Stimulated activated CD4-positive, alpha-beta T cell treated with anti-CD3 and anti-CD28 coated beads, TNF-alpha, amount 100 ng/mL, for 48 hours (primary cell): ENCODE measurements at places on chromosomes 3 and 15.

DNA sequence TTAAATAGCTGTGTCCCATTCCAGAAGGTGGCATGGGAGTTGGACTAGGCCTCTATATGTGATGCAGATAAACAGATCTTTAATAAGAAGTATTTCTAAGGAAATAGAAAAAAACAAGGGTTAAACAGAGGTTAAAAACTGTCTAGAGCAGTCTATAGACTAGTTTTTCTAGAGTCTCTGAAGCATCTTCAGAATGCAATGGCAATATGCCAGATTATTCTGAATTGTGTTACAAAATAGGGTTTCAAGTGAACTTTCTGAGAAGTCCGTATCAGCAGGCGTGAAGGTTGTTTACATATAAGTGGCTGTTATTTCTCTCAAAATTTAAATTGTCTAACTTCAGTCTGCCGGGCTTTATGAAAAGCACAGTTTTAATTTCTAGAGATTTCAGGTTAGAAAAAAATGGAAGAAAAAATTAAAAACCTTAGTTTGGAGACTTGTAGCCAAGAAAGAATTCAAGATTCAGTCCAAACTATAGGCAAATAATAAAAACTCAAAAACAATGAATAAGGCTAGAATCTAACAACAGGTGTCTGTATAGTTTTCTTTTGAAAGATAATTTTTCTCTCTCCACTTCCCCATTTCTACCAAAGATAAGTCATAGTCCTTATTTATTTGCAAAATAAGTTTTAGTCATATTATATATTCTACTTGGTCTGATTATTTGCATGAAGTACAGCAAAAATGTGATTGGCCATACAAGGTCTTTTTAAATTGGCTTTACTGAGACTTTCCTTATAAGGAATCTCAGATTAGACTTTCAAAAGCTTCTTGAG is 55.2 kb downstream of the OSTN start:
- no peak for DNase-seq

DNA sequence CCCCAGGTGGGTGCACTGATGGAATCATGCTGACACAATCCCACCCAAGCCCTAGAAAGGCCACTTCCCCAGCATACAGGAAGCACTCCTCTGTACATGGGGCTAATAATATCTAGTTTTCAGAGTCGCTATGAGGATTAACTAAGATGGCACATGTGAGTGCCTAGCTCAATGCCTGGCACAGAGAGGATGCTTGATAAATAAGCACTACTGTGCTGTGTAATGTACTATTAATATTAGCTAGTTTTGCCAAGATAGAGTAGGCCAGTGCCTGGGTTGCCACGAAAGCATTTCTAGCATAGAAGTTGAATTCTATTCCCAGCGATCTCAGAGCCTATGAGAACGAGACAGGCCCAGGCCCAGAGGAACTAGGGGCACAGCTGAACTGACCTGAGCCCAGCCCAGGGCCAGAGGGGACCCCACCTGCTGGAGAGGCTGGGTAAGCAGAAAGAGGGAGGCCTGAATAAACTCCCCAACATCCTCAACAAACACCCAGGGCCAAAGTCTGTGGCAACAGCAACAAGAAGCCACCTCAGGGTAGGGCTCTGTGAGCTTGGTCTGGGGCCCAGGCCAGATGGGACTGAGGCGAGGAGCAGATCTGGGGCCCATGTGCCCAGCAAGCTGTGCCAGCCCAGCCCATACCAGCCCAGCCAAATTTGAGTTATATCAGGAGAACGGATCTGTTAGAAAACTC is 7.6 kb upstream of the SEMA7A start:
- DNase-seq = no peak

DNA sequence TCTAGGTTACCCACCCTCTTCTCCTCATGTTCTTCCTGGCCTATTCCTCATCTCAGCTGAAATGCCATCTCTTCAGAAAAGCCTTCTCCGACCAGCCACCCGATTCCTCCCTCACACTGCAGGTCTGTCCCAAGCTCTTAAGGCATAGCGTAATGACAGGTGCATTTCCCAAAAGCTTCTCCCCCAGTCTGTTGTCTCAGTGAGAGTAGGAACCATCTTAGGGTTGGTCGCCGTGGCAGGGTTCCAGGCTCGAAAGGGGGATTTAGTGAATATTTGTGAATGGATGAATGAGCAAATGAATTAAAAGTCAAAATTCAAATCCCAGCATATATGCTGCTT is 78.6 kb downstream of the TOP2B start:
- DNase-seq = no peak

- no peak for DNase-seq
Measured at GRCh38 chr3:121654493-121655385, 6.0 kb downstream of the HCLS1 start.

DNA sequence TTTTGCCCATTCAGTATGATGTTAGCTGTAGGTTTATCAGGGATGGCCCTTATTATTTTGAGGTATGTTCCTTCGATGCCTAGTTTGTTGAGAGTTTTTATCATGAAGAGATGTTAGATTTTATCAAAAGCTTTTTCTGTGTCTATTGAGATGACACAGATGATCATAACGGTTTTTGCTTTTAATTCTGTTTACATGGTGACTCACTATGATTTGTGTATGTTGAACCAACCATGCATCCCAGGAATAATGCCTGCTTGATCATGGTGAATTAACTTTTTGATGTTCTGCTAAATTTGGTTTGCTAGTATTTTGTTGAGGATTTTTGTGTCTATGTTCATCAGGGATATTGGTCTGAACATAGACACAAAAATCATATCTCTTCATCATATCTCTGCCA is 8.3 kb downstream of the GPR156 start:
- DNase-seq = no peak

DNA sequence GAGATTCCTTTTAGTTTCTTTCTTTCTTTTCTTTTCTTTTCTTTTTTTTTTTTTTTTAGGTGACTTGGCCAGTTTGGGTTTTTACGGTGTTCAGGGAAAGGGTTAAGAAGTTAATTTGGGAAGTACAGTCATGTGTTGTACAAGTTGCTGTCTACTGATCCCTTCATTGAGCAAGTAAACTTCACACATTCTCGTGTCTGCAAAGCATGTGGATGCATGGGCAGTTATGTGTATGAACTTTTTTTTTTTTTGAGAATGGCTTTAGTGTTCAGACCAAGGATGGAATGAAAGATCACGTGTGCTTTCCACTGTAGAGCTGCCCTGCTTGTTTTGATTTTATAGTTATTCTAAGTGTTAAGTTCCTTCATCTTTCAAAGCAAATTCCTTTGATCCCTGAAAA is 132.3 kb downstream of the PGPEP1L start:
- DNase-seq = no peak

GRCh38 chr3:51709004-51709420 is 2.1 kb downstream of the GRM2 start:
- DNase-seq = no peak

- peak; percentile 4 for DNase-seq
Measured at GRCh38 chr15:50066202-50066601, 52.8 kb downstream of the ATP8B4 start.

GRCh38 chr3:42507252-42507651 is 4.8 kb downstream of the VIPR1 start:
- no peak for DNase-seq

GRCh38 chr3:24736701-24737100 is 242.1 kb upstream of the THRB start:
- no peak for DNase-seq

DNA sequence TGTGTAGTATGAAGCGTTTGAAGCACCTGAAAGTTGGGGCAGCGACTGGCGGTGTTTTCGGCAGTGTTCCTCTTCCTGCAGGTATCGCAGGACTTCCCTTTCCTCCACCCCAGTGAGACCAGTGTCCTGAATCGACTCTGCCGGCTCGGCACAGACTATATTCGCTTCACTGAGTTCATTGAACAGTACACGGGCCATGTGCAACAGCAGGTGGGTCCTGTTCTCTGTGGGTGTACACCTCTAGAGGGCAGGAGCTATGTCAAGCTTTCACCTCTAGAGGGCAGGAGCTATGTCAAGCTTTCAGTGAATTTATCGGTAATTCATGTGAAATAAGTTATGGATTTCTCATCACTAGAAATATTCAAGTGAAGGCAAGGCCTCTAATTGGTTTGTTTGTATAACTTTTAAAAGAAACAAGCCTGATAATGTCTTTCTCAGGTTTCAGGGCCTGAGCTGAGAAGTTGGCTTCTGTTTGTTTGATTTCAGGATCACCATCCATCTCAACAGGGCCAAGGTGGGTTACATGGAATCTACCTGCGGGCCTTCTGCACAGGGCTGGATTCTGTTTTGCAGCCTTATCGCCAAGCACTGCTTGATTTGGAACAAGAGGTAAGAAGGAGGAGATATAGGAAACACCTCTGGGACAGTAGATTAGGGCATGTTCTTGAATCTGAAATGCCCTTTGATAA is 5.3 kb downstream of the TUBGCP4 start:
- DNase-seq = peak; percentile 27

DNA sequence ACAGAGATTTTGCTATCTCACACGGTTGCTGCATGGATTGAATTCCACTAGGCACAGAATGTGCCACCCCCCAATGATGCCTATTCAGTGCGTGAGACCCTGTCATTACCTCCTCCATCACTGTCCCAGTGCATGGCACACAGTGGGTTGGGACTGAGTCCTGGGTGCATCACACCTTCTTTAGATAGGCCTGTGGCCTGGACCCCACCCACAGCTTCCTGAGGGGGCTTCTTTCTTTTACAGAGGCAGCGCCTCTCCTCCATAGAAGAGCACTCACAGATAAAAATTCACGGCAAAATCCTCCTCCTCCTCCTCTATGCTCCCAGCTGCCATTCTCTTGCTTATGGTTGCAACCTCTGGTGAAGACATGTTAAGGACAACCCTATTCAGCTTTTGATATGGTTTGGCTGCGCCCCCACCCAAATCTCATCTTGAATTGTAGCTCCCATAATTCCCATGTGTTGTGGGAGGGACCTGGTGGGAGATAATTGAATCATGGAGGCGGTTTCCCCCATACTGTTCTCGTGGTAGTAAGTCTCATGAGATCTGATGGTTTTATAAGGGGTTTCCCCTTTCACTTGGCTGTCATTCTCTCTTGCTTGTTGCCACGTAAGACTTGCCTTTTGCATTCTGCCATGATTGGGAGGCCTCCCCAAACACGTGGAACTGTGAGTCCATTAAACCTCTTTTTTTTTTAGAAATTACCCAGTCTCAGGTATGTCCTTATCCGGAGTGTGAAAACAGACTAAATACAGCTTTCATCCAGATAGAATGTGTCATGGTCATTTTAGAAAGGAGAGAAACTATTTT is 147.6 kb downstream of the KLF13 start:
- DNase-seq = no peak

DNA sequence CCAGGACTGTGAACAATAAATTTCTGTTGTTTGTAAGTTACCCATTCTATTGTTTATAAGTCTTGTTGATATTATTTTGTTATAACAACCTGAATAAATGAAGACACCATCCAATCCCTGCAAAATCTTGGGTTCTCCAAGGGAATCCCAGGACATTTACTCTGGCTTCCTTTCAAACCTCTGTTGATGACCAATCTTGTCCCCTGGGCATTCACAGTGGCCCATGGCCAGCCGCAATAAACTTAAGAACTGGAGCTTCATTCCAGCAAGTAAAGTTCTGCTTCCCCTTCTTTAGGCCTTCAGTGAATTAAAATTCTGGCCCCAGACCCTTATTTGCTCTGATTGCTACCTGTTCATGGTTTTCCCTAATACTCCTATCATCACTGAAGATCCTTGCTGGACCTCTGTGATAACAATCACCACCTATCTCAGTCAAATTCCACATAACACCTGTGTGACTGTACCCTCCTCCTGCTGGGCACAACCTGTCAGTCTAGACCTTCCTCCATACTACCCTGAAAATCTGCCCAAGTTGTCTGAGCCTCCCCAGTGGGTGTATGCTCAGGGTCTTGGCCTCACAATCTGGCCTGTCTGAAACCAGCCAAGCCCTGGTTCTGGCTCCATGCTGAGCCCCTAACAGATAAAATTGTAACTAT is 153.1 kb downstream of the SEMA6D start:
- no peak for DNase-seq

- DNase-seq = no peak
Measured at GRCh38 chr15:77797270-77797669, 164.6 kb upstream of the LINGO1 start.

DNA sequence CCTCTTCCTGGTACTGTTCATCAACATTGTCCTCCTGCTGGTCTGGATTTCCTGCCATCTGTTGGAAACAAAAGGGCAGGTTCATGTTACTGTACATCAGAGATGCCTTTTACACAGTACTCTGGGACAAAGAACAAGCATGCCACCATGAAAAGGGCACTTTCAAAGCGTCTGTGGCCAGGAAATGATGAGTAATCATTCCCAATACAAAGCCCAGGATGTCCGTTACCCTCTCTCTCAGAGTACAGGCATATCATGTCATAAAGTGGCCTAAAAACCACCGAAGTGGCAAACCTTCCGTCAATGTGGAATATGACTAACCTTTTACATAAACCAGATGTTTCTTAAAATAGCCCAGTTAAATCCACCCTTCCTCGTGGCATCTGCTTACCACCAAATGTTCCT is 71.2 kb downstream of the GOLIM4 start:
- DNase-seq = no peak

GRCh38 chr3:116341381-116341780 is 103.9 kb downstream of the LSAMP start:
- no peak for DNase-seq

- DNase-seq = no peak
Measured at GRCh38 chr3:101155825-101156224, 162.6 kb upstream of the ABI3BP start.

- no peak for DNase-seq
Measured at GRCh38 chr3:151278230-151278629, at the start of gene P2RY14. TSS of gene P2RY14 (minus strand) at chr3:151278542. CDS start at chr3:151214316, 64,226 bp downstream.

GRCh38 chr15:51129535-51130188 is 35.0 kb upstream of the TNFAIP8L3 start:
- no peak for DNase-seq

DNA sequence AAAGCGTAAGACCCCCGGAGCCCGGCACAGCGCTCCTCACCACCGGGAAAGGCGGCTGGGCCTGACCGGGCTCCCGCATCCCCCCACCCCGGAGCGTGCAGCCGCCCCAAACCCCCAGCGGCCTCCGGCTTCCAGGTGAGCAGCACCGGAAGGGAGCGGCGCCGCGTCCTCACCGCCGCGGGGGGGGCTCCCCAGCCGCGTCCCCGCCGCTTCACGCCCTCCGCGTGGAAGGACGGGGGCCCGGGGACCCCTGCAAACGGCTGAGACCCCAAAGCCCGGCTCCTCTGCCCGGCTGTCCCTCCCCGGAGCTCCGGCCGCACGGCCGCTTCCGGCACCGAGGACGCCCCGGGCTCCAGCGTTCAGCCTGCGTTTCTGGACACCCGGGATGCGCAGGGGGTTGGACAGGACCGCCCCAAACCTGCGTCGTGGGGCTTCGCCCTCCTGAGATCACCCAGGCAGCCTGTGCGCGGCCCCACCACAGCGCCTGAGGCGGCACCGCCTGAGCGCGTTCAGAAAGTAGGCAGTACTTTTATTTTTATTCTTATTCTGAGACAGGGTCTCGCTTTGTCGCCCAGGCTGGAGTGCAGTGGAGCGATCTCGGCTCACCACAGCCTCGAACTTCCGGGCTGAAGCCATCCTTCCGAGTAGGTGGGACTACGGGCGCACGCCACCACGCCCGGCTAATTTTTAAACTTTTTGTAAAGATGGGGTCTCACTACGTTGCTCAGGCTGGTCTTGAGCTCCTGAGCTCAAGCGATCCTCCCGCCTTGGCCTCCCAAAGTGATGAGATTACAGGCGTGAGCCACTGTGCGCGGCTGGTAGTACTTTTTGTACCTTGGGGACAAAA is 51.6 kb upstream of the BLM start:
- DNase-seq = no peak
